ENCODE measurements at places on chromosomes 4 and X.
A peak's percentile ranks its signal among the peaks of the same experiment; 100 is the strongest.

- DNase-seq = no peak
Measured at GRCh38 chr4:109321232-109321631, 18.8 kb upstream of the COL25A1 start.

- DNase-seq = no peak
Measured at GRCh38 chr4:141077611-141078225, 55.6 kb downstream of the RNF150 start.

- peak; percentile 18 for DNase-seq
Measured at GRCh38 chr4:130233377-130234047, 1137.6 kb downstream of the C4orf33 start.

DNA sequence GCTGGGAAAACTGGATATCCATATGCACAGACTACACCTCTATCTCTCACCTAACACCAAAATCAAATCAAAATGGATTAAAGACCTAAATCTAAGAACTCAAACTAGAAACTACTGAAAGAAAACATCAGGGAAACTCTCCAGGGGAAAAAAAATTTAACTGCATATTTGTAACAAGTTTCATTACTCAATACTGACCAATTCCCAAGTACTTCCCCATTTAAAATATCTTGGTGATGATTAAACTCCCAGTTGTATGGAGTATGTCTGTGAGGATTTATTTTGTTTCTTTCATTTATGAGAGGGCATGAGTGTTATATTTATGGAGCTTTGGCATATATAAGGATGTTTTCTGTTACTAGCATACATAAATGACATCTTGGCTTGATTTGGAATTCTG lies 112.3 kb upstream of the IL15 start:
- DNase-seq = no peak

DNA sequence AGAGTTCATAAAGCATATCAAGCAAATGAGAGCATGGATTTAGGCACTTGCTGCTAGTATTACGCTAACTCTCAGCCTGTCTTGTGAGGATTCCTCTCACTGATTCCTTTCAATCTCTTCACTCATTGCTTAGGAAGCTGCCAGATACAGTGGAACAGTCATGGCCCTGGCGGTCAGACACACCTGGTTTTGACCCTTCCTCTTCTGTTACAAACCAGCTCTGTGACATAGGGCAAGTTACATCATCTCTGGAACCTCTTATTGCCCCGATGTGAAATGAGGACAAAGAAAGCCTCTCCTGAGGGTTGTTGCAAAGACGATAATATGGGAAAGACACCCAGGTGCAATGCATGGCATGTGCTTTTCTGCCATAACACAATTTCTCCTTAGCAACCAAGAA lies 12.2 kb downstream of the FRAS1 start:
- no peak for DNase-seq
